ENCODE measurements at places on chromosomes 6 and 20. TPM values are rescaled to one million over a fixed set of nuclear protein-coding genes. Genes with fewer than 3 reads are reported as not detected.

Gene COX4I2
- total RNA-seq = 9.3 TPM

Gene AP5S1
- 11.0 TPM for total RNA-seq

Gene BPIFB4
- total RNA-seq = not detected

Gene WFDC13
- not detected for total RNA-seq

Gene NT5E
- total RNA-seq = 4.2 TPM

Gene TUBE1
- 27.1 TPM for total RNA-seq

Gene PLN
- total RNA-seq = 2,342 TPM

Gene RNF182
- not detected for total RNA-seq

Gene BCAS1
- not detected for total RNA-seq

Gene CRISP3
- not detected for total RNA-seq

Gene KIF25
- 0.35 TPM for total RNA-seq

Gene SRMS
- not detected for total RNA-seq

Gene FAM209A
- total RNA-seq = not detected

Gene B3GALT4
- total RNA-seq = 8.3 TPM

Gene CNR1
- total RNA-seq = 0.11 TPM

Gene TOMM6
- total RNA-seq = 218 TPM

Gene HEY2
- 60.6 TPM for total RNA-seq

Gene SLC44A4
- not detected for total RNA-seq

Gene IPCEF1
- 1.3 TPM for total RNA-seq

Gene CST2
- not detected for total RNA-seq

Gene PRR3
- 1.4 TPM for total RNA-seq

Gene ADGRF5
- 41.1 TPM for total RNA-seq

Gene MYCT1
- 13.7 TPM for total RNA-seq

Gene CLDN20
- total RNA-seq = not detected

Gene CRYBG1
- 1.6 TPM for total RNA-seq

Gene UCKL1
- total RNA-seq = 54.4 TPM

Gene LPA
- total RNA-seq = not detected

Gene DNAH8
- 0.03 TPM for total RNA-seq

Gene RING1
- 26.4 TPM for total RNA-seq

Gene CYP21A2
- not detected for total RNA-seq

Gene INSM1
- total RNA-seq = not detected

Gene TUBB2A
- 18.2 TPM for total RNA-seq

Gene TREM2
- total RNA-seq = 0.35 TPM

Gene CUL9
- total RNA-seq = 12.5 TPM

Gene RNF217
- total RNA-seq = 9.0 TPM

Gene C20orf144
- total RNA-seq = not detected

Gene ECT2L
- total RNA-seq = 0.70 TPM

Gene ULBP2
- 0.65 TPM for total RNA-seq

Gene CYP39A1
- total RNA-seq = 4.7 TPM

Gene LST1
- 5.5 TPM for total RNA-seq

Gene TMEM244
- total RNA-seq = not detected

Gene NR2E1
- not detected for total RNA-seq

Gene CGA
- total RNA-seq = not detected

Gene CST5
- total RNA-seq = not detected

Gene CRISP2
- total RNA-seq = not detected

Gene ZSCAN31
- total RNA-seq = 8.1 TPM

Gene NHSL1
- total RNA-seq = 44.2 TPM

Gene BPIFB2
- not detected for total RNA-seq

Data from Right ventricle myocardium superior (tissue), 1 donor.